H1 (cell line): ENCODE measurements at places on chromosomes 16 and 17.

- no peak overlapping the region for H3K4me3 ChIP-seq
- no peaks in the 10 kb centered on the region for H3K27me3 ChIP-seq
- no peak overlapping the region for H3K27ac ChIP-seq
- no peak for DNase-seq
These were observed 17.0 kb upstream of the RPRML start for GRCh38 chr17:46995841-46996571.

DNA sequence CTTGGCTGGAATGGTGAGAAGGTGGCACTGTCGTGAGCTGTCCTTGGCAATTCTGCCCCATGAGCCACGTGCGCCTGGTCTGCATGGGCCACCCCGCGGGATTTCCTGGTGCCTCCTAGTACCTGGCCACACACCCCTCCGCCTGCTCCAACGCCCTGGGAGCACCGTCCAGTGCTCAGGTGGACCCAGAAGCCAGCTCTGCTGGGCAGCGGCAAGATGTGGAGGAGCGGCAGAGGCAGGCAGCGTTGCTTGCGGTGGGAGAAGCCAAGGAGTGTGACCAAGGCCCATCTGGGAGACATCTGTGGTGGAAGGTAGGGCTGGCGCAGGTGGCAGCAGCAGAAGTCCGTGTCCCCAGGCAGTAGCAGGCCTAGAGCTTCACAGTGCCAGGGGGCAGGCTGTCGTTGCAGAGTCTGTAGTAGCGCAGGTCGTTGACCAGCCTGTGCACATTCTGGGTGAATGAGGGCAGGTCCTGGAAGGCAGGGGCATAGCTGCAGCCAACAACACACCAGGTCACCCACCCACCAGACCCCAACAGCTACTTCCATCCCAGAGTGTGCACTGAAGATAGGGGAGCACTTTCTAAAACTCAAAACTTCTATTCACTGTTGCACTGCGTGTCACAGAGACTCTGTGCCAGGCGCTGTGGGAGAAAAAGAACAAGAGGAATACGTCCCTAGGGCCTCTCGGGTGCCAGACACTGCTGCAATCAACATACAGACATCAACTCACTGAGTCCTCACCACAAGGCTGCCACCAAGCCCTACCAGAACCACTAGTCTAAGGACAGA is 34.9 kb upstream of the GSG1L start:
- no peaks in the 10 kb centered on the region; the same call in none of the 2 replicates for H3K4me1 ChIP-seq
- H3K27me3 ChIP-seq: no peaks in the 10 kb centered on the region
- peaks cover 46% of the 10 kb centered on the region for H3K36me3 ChIP-seq
- no peak for DNase-seq
- no peak overlapping the region for H3K4me3 ChIP-seq

DNA sequence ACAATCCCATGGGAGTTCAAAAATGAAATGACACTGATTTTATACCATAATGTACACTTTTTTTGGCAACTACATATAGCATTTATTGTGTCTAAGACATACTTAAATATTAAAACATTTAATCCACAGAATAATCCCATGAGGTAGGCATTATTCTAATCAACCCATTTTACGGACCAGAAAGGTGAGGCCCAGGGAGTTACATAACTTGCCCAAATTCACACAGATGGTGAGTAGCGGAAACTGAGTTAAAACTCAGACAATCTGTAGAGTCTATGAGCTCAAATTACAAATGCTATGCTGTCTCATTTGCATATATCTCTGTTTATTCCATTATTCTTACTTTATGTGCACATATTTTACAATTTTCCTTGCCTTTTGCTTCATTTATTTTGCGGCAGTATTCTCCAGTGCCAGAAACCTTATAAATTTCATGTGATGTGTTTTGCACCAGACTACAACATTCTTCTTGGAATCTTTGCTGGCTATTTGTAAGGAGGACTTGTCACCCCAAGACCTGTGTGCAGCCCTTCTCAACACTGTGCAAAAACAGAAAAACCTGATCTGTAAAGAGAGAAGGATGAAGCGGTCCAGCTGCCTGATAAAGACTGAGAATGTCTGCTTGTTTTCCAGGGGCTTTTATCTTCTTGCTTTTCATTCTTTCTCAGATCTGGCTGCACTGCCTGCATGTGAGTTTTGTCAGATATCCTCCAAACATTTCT is 2.3 kb upstream of the ABCA9 start:
- no peaks in the 10 kb centered on the region; the same call in 1 of the 2 replicates for H3K4me1 ChIP-seq
- DNase-seq: no peak
- no peaks in the 10 kb centered on the region for H3K27me3 ChIP-seq
- H3K4me3 ChIP-seq: no peak overlapping the region

- H3K36me3 ChIP-seq: no peaks in the 10 kb centered on the region
These were observed 3.8 kb downstream of the IL21R start for GRCh38 chr16:27405546-27406451.
